ENCODE measurements at places on chromosomes 2 and 18.
A peak's percentile ranks its signal among the peaks of the same experiment; 100 is the strongest.

- no peak for DNase-seq
Measured at GRCh38 chr2:18896125-18896764, 306.9 kb upstream of the NT5C1B start.

DNA sequence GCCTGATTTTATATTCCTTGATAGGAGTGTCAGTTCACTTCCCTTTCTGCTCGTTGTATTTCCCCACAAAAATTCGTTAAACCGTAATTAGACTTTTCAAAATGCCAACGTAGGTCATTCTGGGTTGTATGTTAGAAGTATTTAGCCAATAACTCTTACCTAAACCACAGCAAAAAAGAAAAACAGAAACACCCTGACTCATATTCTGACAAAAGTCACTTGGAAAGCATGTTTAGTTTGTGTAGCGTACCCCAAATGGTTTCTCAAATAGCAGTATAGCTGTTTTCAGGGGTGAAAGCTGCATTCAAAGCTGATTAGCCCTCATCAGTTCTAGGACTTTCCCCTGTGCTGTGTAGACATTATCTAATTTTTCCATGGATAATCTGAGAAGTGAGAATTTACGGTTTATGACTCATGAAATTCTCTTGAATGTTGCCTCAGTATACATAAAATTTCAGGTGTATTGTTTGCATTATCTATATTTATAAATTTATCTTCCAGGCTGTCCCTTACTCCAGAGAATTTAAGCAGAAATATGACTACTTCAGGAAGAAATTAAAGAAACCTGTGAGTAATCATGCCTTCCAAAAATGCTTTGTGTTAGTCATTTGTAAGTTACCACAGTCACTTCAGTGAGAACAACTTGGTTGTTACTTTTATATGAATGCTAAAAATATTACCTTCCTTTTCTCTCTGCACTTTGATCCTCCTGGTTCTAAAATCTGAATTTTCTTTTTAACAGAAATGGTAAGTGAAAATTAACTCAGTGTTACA lies 264.9 kb downstream of the ALPK2 start:
- no peak for DNase-seq

DNA sequence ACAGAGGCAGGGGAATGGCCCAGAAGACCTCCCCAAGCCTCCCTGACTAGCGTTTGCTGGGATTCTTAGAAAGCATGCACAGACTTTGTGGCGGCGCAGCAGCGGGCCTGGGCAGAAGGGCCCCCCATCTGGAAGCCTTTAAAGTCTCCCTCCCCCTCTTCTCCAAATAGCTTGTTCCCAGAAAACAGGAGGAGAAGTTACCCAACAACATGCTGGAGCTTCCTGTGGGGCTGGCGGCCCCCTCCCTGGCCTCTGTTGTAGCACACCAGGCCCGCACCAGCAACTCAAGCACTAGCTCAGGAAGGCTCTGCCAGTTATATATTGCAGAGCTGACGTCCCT lies 334.8 kb downstream of the DYSF start:
- no peak for DNase-seq

DNA sequence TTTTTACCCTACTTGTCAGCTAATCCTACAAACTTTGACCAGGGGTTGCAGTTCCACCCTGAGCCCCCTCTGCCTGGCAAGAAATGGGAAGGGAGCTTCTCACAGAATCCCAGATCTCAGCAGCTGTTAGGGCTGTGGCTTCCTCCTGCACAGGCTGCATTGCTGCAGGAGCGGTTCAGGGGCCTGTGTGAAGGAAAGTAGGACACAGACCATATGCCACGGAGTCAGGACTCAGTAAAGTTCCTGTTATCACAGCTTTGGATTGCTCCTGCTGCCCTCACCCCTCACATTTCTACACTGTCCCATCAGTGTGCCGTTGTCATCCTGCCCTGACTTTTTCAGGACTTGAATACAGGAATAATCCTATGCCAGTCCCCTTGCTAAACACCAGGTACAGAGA lies 62.8 kb upstream of the SP3 start:
- no peak for DNase-seq

DNA sequence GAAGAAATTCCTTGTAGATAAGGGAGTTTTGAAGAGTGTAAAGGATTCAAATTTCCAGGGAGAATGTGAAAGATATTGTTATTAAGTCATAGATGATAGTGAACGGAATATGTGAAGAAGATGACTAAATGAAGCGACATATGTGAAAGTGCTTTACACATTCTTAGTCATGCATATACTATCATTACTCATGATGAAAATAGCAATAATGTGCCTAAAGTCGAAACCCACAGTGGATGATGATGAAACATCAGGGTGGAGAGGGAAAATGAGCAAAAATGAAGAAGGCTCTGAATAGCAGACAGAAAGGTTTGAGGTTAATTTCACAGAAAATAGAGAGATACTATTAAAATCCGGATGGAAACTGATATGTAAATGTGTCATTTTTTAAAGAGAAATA lies 1237.1 kb downstream of the LRP1B start:
- no peak for DNase-seq

GRCh38 chr2:134217924-134218323 lies 35.9 kb upstream of the MGAT5 start:
- DNase-seq: no peak

GRCh38 chr2:227627769-227628168 lies 10.5 kb downstream of the SCYGR4 start:
- no peak for DNase-seq

DNA sequence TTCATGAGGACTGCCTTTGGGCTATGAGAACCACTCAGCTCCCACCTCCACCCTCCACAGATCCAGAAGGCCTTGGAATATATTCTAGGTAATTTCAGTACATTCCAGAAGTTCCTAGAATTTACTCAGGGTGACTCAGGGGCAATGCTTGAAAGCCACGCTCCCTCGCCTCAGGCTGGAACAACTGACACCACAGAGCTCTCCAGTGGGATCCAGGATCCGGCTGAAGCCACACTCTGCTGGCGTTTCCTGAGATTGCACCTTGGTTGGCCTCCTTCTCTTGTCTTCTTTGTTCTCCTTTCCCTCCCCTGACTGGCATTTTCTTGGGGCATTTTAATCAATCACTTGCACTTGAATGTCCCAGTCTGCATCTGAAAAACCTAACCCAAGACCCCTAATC lies 92.6 kb upstream of the KCNE4 start:
- no peak for DNase-seq

- no peak for DNase-seq
Measured at GRCh38 chr2:200155652-200156051, 150.8 kb upstream of the SPATS2L start.

DNA sequence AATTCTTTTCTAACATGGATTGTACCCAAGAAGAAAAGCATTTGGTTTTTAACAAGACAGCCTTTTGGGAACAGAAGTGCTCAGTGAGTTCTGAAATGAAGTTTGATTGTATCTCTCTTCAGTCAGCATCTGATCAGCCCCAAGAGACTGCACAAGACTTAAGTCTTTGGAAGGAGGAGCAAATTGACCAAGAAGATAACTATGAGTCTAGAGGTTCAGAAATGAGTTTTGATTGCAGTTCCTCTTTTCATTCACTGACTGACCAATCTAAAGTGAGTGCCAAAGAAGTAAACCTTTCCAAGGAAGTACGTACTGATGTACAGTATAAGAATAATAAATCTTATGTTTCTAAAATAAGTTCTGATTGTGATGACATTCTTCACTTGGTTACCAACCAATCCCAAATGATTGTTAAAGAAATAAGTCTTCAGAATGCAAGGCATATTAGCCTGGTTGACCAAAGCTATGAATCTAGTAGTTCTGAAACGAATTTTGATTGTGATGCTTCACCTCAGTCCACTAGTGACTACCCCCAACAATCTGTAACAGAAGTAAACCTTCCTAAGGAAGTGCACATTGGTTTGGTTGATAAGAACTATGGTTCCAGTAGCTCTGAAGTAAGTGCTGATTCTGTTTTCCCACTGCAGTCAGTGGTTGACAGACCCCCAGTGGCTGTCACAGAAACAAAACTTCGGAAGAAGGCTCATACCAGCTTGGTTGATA lies 31.2 kb downstream of the ZDBF2 start:
- DNase-seq: no peak

DNA sequence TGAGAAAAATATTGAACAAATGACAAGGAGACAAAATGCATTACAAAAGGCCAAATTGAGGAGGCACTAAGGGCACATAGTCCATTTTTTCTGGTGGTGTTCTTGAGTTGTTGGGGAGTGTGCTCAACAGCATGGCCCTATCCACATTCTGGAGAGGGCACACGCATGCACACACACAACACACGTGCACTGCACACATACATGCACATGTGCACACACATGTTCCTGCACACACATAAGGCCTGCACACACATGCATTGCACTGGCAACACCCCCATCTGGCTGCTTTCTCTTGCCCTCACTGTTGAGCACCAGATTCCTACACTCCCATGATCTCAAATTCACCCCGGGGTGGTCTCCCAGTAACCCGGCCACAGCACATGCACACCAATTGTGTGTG lies 659.2 kb upstream of the RAB6C start:
- DNase-seq: no peak

DNA sequence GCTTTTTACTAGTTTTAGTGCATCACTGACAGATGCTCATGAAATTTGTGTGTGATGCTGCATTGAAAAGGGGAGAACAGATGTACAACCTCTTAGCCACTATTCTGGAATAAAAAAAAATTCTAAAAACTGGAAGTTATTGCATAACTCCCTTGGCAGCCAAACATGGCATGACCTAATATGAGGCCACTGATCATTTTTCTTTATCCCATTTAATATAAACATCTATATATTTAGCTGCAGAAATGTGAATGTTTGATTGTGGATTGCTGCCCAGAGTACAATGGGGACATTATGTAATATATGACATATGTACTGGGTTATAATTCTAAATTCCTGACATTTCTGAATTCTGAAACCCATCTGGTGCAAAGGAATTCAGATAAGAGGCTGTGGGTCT lies 86.5 kb downstream of the CDCA7 start:
- DNase-seq: no peak

- no peak for DNase-seq
Measured at GRCh38 chr2:86062043-86062442, 43.6 kb downstream of the POLR1A start.

GRCh38 chr2:196284866-196285557 lies 113.6 kb upstream of the STK17B start:
- DNase-seq: no peak

GRCh38 chr2:64730551-64731262 lies 77.0 kb upstream of the SERTAD2 start:
- DNase-seq: peak; percentile 64

DNA sequence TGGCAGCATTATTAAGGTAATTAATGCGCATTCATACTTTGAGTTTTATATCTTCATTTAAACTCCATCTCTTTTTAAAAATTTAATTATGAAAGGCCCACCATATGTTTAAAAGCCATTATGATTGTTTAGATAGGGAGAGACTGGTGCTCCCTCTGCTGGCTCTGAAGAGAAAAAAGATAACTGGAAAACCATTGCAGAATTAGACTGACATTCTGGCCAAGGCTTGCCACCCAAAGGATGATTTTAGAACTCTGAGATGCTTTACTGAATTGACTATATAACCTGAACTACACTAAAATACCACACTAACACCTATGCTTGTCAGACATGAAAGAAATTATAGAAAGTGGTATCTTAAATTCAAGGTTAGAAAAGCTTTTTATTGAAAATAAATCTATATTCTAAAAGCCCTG lies 127.6 kb upstream of the SPOPL start:
- DNase-seq: no peak

DNA sequence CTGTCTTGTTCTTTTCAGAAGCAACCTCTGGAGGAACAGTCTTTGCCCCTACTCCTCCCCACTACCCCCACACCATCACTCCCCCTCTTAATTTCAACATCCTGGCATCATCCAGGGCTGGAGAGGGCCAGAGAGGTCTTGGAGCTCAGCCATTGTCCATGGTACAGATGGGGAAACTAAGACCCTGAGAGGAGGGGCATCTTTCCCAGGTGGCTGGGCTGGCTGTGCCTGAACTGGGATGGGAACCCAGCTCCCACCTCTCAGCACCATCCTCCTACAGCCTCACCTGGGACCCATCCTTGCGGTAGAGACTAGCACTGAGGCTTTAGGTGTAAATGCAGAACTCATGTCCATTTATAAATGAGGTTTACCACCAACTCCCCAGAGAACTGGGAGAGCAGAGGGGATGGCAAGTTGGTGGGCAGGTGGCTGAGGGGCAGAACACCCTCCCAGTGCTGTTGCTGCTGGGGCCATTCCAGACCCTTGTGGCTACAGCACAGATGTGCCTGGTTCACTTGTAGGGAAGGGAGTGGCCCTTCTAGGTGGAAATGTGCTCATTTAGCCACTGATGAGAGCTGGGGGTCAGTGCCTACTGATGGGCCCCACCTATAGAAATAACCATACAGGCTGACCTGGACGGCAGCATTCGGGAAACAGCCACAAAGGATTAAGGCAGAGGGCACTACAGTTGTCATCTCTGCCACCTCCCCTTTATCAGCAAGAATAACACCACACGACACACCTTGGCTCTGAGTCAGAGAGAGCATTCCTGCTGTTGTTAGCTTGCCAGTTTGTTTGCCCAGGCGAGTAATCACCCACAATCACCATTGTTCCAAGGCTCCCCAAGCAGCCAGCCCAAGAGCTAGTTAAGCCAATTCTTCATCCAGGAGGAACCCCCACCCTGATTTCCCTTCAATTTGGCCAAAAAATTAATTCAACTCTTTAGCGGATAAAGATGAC lies 2.1 kb downstream of the MLPH start:
- DNase-seq: no peak

DNA sequence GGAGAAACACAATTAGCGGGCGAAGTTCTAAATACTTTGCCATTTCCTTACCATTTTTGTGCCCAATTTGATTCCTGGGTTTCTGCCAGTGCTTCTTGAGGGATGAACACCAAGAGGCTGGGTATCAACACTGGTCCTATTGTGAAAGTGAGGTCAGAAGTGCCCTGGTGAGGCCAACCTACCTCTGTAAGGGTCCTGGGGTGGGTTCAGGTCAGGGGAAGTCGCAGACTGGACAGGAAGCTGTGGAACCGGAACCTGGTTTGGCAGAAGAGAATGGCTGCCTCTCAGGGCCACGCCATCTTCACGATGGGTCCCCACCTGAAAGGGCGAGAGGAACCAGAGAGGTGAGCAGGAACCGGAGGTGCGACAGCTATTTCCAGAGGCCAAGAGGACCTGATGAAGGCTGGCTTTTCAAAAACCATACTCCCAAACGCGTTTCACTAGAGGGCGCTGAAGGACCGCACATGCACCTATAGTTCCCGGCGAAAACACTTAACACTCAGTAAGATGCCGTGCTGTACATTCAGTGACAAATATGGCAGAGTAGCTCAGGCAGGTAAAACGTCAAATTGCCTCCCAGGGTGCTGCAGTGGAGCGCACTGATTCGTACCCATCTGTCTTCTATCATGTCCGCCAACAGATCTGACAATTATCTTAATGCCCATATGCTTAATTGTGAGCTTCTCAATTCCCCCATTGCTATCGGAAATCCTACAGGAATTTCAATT lies 275.3 kb upstream of the CCDC68 start:
- peak; percentile 78 for DNase-seq

DNA sequence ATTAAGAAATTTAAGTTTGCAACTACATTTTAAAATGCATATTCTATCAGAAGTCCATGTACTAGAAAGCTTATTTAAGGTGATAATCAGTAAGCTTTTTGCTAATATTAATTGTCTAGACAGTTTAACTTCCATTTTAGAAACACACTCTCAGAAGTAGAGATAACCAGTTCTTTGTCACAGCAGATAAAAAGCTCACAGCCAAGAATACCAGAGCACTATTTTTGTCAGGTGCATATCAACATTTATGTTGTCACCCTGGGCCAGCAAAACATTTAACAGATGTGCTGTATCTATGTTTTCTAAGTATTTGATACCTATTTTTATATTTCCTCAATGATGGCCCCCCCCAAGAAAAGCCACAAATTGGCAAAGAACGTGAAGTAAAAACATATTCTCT lies 192.6 kb downstream of the ERBB4 start:
- no peak for DNase-seq

- no peak for DNase-seq
Measured at GRCh38 chr2:219542931-219543595, 546 bp downstream of the CHPF start.

All from tibial nerve (tissue), 4 donors.